Activated CD4-positive, alpha-beta T cell treated with anti-CD3 and anti-CD28 coated beads, Interleukin-2, amount 50 U/mL, for 24 hours (primary cell): ENCODE measurements at places on chromosomes 6 and 20.

- DNase-seq = no peak
Observed at GRCh38 chr20:53829724-53830521, 236.3 kb upstream of the ZNF217 start.

GRCh38 chr6:4563156-4563555, 213.0 kb upstream of the CDYL start:
- no peak for DNase-seq

GRCh38 chr6:167329014-167329413, 4.1 kb downstream of the TTLL2 start:
- DNase-seq = no peak

- DNase-seq = no peak
Observed at GRCh38 chr6:158764926-158765325, 54.2 kb downstream of the EZR start.

DNA sequence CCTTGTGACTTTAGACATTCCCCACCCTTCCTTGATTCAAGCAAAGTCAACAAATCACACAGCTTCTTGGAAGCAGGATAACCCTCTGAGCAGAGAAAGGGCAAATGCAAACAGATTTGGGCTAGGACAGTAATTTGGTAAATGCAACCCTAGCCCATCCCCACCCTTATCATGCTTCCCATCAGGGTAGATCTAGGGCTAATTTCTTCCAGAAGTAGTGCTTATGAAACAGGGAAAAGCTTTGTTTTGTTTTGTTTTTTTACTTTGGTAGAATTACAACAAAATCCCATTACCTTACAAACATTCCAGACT, 525.1 kb upstream of the NOX3 start:
- no peak for DNase-seq

DNA sequence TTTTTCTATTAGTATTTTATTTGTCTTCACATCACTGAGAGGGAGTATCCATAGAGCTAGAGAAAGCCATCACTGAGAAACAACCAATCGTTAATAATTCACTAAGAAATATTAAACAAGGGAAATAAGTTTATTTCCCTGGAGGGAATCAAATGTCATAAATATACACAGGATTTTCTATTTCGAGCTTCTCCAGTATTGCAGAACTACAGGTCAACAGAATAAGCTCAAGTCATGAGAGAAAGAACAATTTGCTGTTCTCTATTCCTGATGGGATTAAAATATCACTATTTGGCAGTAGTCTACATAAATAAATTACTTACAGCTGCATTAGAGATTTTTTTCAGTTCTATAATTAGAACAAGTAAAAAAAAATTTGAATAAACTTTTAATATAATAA, 2.2 kb upstream of the FAM162B start:
- DNase-seq = no peak

- no peak for DNase-seq
Observed at GRCh38 chr20:8756410-8756809, 312.5 kb upstream of the PLCB4 start.

DNA sequence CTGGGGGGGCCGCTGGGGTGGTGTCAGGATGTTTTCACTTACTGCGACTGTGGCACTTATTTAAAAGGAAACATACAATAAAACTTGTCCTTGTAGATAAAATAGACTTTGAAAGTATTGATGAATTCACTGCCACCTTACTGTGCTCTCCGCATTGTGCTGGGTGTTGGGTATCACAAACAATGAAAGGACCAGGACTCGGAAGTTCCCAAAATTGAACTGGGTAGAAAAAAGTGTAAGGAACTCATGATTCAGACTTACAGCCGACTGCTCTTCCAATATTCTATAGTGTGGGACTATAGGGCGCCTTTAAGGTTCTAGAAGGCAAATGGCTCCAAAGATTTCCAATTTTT, 32.1 kb upstream of the ID4 start:
- DNase-seq = no peak

- DNase-seq = no peak
Observed at GRCh38 chr6:121504227-121504626, 68.8 kb downstream of the GJA1 start.

DNA sequence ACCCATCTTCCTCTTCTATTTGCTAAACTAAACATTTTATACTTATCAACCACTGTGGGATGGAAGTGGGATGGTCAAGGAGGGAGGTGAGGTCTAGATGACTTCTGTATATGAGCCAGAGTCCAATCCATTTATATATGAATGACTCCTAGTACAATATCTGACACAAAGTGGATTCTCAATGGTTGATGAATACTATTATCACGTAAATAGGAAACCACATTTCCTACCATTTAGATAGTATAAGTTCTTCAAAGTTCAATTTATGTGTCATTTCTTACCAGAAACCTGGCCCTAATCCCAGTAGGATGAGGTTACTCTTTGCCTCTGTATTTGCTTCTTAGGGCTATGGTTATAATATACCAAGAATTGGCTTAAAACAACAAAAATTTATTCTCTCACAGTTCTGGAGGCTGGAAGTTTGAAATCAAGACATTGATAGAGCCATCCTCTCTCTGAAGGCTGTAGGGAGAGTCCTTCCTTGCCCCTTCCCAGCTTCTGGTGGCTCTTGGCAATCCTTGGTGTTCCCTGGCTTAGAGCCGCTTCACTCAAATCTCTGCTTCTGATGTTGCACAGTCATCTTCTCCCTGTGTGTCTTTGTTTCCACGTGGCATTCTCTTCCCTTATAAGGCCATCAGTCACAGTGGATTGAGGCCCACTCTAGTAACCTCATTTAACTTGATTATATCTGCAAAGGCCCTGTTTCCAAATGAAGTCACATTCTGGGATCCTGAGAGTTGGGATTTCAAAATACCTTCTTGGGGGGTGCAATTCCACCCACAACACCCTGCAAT, 41.0 kb upstream of the RAB23 start:
- DNase-seq = no peak

GRCh38 chr6:11036977-11037430, 7.1 kb downstream of the ELOVL2 start:
- DNase-seq = no peak

- no peak for DNase-seq
Observed at GRCh38 chr20:60060593-60060992, 102.4 kb downstream of the CDH26 start.

DNA sequence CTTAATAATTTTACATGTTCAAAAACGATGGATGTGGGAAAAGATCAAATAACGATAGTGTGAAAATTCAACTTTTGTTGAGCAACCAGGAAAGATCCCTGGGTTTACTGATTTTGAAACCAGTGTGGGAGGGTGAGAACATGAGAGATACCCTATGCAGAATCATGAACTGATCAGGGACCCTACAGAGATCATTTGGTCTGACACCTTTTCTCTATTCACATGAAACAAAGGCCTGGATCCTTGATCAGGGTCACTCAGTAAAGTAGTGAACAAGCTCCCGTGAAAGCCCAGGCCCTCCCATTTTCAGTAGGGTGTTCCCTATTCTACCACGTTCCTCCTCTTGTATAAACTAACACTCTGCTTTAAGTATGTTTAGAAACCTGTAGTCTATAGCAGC, 60.5 kb upstream of the DUSP22 start:
- DNase-seq = no peak

GRCh38 chr6:130758813-130759212, 68.4 kb upstream of the SMLR1 start:
- no peak for DNase-seq

- no peak for DNase-seq
Observed at GRCh38 chr6:159919011-159919511, 28.3 kb downstream of the MAS1 start.

GRCh38 chr6:143339223-143339622, 111.3 kb downstream of the ADAT2 start:
- DNase-seq = no peak

- no peak for DNase-seq
Observed at GRCh38 chr6:164208371-164208770, 793.9 kb downstream of the QKI start.

GRCh38 chr6:159456349-159456748, 236.7 kb downstream of the SOD2 start:
- DNase-seq = no peak

- no peak for DNase-seq
Observed at GRCh38 chr6:11607383-11607782, 69.8 kb downstream of the TMEM170B start.

- DNase-seq = no peak
Observed at GRCh38 chr6:85329196-85329595, 120.7 kb upstream of the NT5E start.

DNA sequence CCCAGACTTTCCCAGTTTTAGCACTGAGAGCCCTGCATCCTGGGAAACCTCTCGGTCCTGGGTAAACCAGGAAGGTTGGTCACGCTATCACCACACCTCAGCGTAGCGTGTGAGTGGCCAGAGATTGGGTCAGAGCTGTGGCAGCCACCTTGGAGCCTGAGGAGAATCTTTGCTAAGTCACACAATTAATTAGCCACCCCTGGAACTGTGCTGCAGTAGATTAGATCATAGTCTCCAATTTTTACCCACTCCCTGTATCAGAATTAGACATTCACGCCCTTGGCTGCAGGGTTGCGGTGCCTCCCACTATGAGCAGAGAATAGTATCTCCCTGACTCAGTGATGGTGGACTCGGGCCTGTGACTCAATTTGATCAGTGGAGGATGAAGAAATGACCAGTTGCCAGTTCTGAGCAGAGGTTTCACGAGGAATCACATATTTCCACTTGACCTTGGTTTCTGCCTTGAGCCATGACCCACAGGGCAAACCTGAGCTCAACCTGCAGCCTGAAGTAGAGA, 6.0 kb upstream of the PTGIS start:
- no peak for DNase-seq

GRCh38 chr6:157068691-157069324, 254.5 kb downstream of the TMEM242 start:
- DNase-seq = no peak

- DNase-seq = no peak
Observed at GRCh38 chr6:1765160-1765903, 155.6 kb downstream of the FOXC1 start.
